ENCODE measurements at places on chromosomes 3 and 15. TPM values are rescaled to one million over a fixed set of nuclear protein-coding genes. Genes with fewer than 3 reads are reported as not detected.

GRCh38 chr3:126081618-126082361 lies 2.1 kb downstream of the SLC41A3 start:
- DNase-seq: no peak

GRCh38 chr3:156865732-156866131 lies 39.6 kb downstream of the LEKR1 start:
- DNase-seq: no peak

DNA sequence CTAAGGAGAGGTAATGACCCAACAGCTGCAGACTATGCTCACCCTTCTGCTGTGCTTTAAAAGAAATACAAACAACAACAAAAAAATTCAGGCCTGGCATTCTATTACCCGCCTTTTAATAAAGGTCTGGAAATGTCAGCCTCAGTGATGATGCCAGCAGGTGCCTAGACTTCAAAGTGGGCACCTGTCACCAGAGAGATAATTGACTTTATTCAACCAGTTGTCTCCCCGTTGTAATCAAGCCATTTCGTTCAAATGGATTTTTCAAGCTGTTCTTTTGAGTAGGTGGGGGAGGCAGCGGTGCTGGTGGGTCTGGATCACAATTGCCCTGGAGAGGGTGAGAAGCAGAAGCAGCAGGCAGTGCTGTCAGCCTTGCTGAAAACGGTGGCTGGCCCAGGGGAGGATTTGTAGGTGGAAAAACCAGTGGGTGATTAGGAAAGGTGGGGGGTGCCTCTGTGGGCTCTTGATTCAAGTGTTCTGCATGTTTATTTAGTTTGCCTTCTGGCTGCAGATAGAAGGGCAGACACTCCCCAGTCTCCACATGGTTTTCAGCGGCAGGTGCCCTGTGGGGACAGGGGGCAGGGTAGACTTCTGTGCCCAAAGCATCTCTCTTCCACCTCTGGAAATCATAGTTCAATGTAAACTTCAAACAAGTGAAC lies 300.2 kb upstream of the SLCO3A1 start:
- no peak for DNase-seq

DNA sequence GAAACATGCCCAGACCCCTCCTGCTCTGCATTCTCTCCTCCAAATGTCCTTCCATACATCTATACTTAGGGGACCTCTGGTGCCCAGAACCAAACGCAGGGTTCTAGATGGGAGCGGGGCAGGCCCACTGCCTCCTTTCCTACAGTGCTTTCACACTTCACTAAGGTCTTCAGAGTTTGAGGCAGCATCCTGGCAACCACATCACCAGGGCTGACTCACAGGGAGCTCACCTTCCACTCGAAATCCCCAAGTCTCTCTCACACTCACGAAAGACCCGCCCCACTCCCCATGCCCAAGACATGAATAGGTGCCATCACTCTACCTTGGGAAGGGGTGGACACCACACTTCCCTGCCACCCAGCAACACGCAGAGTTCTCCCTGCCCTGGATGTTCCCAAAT lies 18.9 kb downstream of the HOMER2 start:
- no peak for DNase-seq

- DNase-seq: no peak
These were observed 73.6 kb downstream of the OXSM start for GRCh38 chr3:25863416-25863959.

- DNase-seq: no peak
These were observed 625.9 kb downstream of the NLGN1 start for GRCh38 chr3:174023421-174023820.

DNA sequence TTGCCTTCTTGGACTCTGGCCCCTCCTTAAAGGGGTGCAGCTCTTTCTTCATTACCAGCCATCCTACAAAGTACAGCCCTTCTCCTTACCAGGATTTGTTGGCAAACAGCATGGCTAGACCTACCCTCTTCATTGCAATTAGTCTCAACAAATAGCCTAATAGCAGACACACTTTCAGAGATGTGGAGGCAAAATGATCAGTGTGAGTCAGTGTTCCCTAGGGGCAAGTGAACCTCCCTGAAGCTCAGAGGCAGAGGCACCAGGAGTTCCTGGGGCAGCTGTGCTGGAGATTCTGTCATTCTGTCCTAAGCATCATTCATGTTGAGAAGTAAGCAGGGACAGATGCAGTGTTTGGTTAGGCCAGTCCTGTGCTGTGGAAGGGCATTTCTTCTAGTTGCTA lies 14.6 kb upstream of the MECOM start:
- DNase-seq: no peak

DNA sequence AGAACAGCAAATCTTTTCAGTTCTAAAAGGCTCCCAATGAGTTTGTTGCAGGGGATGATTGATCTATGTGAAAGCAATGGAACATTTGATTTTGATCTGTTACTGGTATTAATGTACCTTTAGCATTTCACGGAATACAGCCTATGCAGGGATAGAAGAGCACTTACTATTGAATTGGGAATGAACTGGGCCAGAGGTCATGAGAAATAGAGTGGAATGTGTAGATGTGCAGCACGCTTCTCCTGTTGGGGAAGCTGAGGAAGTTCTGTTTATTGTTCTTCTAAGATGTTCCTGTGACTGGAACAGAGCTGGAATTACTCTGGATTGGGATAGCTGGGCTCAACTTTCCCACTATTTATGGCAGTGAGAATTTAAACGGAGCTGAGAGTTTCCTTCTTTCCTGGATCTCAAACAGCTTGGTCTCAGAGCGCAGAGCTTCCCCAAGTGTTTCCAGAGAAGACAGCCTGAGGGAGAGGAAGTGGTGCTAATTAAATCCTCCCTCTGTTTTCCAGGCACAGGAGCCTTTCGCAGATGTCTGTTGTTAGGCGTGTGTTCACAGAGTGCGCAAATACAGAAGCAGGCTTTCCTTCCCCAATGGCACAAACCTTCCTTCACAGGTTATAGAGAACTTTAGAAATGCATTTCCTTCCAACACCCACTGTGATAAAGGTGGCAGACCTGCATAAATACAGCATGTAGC lies 32.5 kb downstream of the TPRG1 start:
- no peak for DNase-seq

DNA sequence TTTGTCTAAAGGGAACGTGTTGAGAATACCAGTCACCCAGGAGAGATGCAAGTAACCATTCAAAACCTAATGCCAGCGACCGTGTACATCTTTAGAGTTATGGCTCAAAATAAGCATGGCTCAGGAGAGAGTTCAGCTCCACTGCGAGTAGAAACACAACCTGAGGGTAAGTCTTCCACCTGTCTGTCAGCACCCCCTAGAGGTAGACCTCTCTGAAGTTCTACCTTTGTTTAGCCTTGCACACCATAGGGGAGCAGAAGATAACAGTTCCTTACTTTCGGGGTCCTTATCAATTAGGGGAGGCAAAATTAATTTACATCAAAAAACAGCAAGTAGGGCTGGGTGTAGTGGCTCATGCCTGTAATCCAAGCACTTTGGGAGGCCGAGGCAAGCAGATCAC lies 124.4 kb downstream of the HCN4 start:
- no peak for DNase-seq

DNA sequence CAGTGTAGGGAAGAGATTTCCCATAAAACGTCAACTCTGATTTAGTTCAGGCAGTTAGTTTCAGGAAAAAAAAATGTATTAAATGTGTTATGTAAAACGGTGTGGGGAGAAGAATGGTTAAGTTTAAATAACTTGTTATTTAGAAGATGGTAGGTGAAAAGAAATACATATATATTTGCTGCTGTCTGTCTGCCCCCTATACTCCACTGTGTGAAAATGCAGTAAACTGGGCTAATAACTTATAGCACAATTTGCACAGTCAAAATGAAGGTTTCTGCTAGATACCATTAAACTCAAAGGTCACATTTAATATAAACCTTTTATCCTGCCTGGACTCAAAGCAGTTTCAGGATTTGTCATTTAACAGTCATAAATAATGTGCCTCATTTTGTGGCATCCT lies 515.0 kb downstream of the FGF12 start:
- DNase-seq: no peak

- no peak for DNase-seq
These were observed 94.3 kb downstream of the OXNAD1 start for GRCh38 chr3:16359331-16359730.

DNA sequence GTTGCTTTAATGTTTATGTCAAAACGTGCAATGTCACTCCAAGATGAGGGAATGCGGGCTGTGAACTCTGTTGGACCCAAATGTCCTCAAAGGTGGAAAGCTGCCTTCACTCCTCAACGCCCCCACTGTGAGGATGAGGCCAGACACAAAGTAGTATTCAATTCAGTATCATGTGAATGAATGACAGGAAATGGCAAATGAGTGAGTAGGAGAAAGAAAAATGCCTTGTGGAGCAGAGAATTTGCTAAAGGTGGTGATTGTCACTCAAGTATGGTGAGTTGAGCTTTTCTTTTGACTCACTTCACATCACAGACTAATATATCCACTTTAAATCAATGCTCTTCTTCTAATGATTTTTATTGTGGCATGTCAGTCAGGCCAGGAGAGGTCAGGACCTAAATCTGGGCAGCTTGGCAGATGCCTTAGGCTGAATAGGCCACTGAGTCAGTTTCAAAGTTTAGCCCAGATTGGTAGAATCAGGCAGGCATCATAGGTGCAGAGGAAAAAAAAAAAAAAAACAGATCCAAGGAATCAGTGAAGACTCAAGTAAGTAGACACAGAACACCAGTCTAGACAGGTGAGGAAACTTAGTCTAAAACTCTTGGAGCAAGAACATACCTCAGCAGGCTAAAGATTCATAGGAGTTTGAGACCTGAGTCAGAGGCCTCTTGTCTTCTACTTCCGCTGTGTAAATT lies 71.0 kb upstream of the ZBED2 start:
- DNase-seq: no peak

DNA sequence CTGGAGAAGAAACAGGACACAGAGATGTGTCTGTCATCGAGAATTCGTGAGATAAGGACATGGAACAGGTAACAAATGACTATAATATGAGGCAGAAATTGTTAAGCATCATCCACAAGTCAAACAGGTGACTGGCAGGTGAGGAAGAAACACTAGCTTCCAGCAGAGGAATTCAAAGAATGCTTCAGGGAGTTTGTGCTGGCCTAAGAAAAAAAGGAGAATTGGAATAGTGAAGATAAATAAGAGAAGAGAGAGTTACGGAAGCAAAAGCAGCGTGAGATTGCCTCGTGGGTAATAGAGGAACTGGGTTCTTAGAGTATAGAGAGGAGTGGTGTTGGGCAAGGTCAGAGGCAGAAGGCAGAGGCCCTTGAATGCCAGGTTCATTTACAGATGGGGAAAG lies 22.9 kb upstream of the FGF12 start:
- DNase-seq: no peak

- DNase-seq: no peak
These were observed 9.0 kb upstream of the STRIT1 start for GRCh38 chr3:155302481-155302880.

DNA sequence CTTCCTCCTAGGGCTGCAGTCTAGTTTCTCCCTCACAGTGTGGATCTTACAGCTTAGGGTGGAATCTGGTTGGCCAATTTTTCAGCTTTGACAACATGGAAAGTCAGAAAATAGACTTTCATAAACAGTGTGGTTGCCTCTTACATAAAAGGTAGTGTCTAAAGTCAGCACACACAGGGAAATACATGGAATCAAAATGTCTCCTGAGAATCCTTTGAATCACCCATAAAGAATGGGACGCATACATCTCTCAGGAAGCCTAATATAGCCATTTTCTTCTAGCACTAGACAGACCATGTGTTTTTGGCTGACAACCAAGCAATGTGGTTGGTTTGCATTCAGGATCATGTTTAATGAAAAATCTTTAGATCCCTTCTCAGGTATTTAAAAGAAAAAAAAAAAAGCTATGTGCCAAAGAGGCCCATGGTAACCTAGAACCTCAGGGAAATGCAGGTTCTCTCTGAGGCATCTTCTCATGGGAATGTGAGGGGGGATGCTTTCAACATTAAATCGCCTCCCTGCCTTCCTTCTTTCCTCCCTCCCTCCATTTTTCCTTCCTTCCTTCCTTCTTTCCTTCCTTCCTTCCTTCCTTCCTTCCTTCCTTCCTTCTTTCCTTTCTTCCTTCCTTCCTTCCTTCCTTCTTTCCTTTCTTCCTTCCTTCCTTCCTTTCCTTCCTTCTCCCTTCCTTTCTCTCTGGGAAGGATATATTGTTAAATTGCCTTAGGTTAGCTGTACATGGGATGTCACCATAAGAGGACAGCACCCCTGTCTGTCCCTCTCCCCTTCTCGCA lies 34.3 kb upstream of the ZBTB38 start:
- no peak for DNase-seq

DNA sequence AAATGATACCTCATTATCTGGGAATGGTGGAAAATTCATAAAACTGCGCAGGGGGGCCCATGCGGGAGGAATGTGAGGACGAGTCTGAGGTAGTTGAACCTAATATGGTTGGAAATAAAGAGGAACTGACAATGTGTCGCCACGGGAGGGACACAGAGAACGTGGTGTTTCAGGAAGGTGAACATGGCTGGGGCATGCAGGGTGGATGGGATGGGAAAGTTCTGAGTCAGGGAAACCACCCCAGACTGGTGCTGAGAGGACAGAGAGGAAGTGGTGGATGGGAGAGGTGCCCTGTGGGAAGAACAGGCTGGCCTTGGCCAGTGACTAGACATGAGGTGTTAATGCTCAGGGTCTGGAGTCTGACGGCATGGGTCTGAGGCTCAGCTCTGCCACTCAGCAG lies 137.1 kb upstream of the WNT5A start:
- no peak for DNase-seq

DNA sequence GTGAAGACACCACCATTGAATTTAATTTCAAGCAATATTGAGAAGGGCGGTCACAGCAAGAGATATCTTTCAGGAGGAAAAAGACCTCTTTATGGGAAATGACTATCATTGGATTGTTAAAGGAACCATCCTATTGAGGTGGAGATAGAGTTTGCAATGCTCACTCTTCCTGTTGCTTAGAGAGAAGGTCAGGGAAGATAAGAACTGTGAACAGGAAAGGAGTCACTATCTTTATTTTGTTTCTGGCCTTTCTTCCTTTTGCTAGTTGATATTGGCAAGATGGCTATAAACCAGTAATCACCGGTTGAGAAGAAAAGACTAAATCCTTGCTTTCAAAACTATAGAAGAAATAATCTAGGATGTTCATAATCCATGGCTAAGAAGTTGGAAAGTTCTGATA lies 112.1 kb upstream of the TMEM108 start:
- no peak for DNase-seq

GRCh38 chr3:175258763-175259162 lies 399.6 kb downstream of the NAALADL2 start:
- no peak for DNase-seq

DNA sequence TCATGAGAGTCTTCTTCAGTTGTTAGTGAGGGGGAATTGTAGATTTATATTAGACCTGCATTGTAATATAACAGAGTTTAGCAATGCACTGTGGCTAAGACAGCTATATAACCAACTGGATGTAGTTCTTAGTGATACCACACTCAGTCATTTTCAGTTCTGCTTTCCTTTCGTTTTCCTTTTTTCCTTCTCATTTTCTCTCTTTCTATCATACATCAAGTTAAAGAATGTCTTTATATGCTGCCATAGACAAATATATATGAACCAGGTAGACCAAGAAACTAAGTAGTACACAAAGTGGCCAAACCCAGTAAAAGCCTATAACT lies 43.7 kb upstream of the CD47 start:
- DNase-seq: no peak

Gene ALG1L2
- polyA plus RNA-seq: not detected

Gene CFAP100
- polyA plus RNA-seq: not detected

Gene GABRB3
- polyA plus RNA-seq: 0.42 TPM

Gene OR5H14
- polyA plus RNA-seq: not detected

Gene MUC13
- 0.15 TPM for polyA plus RNA-seq

Gene PLA2G4D
- not detected for polyA plus RNA-seq

Gene PATL2
- polyA plus RNA-seq: 0.44 TPM

Gene UROC1
- not detected for polyA plus RNA-seq

All from heart left ventricle (tissue), 16 donors.